Activated effector memory CD4-positive, alpha-beta T cell treated with anti-CD3 and anti-CD28 coated beads, Interleukin-2, amount 50 U/mL, for 16 hours (primary cell): ENCODE measurements at places on chromosomes 1 and 21.

GRCh38 chr1:232207073-232207866 lies 422.7 kb downstream of the SIPA1L2 start:
- DNase-seq = no peak

DNA sequence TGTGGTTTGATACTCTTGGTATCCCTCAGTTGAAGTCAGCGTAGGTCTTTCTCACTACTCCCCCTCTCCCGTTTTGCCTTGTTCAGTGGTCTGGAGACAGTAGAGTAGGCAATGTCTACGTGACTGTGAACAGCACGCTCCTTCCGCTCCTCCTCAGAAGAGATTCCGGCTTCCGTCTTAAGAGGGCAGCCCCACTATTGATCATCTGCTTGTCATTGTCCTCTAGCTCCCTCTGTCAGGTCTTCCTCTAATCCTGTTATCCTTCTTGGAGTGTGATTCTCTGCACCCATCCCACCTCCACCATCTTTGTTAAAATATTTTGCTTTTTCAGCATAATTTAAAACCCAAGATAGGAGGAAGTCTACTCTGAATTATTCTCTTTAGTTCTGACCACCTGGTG lies 129.9 kb upstream of the KCNK2 start:
- no peak for DNase-seq

GRCh38 chr21:15285556-15285955 lies 220.8 kb upstream of the NRIP1 start:
- DNase-seq = no peak

- no peak for DNase-seq
These were observed 57.8 kb upstream of the USP24 start for GRCh38 chr1:55272994-55273393.

GRCh38 chr1:39981945-39982344 lies 27.0 kb downstream of the MFSD2A start:
- no peak for DNase-seq

- no peak for DNase-seq
These were observed 77.6 kb downstream of the DDR2 start for GRCh38 chr1:162709870-162710269.

GRCh38 chr1:14142397-14143100 lies 442.6 kb downstream of the PRDM2 start:
- DNase-seq = no peak

- DNase-seq = no peak
These were observed 14.2 kb downstream of the MTOR start for GRCh38 chr1:11248169-11248568.

- no peak for DNase-seq
These were observed 17.7 kb downstream of the PPP2R5A start for GRCh38 chr1:212302745-212303383.

DNA sequence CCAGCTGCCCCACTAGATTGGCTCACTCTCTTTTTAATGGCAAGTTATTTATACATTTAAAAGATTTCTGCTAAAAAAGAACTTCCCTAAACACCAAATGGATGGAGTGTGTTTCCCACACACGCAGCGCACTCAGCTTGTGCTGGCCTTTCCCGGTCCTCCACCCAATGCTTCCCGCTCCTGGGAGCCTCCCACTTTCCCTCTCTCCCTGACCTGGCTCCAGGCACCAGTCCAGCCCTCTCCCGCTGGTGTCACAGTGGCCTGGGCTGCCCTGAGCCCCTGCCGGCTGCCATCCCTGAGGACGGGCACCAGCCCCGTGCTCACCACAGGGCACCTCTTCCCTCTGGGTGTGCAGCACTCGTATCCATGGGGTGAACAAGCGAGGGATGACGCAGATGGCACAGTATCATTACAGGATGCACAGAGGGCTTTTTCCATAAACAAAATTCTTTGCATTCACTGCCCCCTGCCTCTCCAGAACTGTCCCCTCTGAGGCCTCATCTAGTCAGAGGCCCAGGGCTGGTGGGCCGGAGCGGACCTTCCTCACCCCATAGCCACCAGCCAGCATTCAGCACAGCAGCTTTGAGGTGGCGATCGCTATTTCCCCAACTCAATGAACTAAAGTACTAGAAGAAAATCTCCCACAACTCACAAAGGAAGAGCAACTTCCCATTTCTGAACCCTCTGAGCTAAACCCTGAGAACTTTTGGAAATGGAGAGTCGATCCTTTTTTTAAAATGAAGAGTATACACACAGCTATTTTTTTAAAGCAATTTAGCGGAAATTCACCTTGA lies 68.5 kb downstream of the SLC37A1 start:
- peak; percentile 44 for DNase-seq

DNA sequence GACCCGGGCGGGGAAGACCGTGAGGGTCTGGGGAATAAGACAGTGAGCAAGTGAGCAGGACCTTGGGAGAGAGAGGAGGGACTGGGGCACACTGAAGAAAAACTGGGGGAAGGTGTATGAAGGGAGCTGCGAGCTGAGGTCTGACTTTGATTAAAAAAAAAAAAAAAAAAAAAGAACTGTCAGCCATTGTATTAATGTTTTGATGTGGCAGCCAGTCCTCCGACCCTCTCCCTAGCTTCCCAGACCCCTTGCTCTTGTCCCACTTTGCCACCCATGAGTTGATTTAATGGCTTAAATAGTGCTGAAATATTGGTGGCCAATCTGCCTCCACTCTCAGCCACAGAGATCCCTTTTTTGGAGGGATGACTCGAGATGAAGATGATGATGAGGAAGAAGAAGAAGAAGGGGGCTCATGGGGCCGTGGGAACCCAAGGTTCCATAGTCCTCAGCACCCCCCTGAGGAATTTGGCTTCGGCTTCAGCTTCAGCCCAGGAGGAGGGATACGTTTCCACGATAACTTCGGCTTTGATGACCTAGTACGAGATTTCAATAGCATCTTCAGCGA lies 652 bp downstream of the HAX1 start:
- no peak for DNase-seq

GRCh38 chr1:110309139-110309538 lies 30.0 kb upstream of the RBM15 start:
- no peak for DNase-seq

DNA sequence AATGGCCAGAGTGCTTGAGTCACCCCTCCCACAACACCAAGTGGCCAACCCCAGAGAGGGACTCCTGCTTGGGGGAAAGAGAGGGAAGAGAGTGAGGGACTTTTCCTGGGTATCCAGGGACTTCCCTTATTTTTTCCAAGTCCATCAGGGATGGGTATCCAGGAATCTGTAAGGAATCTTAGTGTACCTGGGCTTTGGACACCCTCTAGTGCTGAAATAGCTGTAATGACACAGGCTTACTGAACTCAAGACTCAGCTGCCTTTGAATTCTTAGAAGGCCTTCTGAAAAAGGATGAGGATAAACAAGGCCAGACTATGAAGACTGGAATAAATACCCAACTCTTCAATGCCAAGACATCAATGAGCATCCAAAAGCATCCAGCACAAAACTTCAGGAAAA lies 12.0 kb downstream of the TSHB start:
- no peak for DNase-seq

DNA sequence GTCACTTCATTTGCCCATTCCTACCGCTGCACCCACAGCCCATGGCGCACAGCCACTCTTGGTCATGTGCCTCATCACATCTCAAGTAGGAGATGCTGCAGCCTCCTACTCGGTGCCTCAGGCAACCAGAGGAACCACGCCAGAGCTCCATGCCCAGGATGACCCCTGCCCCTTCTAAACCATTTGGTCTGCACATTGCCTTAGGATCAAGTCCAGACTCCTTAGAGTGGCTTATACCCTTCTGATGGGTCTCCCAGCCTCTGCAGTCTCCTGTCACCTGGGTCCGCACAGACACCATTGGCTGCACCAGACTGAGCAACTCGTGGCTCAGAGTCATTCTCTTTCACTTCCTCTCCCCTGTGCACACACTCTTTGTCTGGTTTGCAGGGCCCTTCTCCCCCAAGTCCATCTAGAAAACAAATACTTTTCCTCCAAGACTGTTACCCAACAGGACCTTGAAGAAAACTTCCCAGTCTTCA lies 2.2 kb upstream of the ADORA3 start:
- peak; percentile 64 for DNase-seq

- no peak for DNase-seq
These were observed 1.8 kb upstream of the OR2T6 start for GRCh38 chr1:248373761-248374160.

- no peak for DNase-seq
These were observed 660 bp downstream of the CD1C start for GRCh38 chr1:158290321-158290844.

- no peak for DNase-seq
These were observed 10.5 kb downstream of the NDUFS5 start for GRCh38 chr1:39036678-39037077.

DNA sequence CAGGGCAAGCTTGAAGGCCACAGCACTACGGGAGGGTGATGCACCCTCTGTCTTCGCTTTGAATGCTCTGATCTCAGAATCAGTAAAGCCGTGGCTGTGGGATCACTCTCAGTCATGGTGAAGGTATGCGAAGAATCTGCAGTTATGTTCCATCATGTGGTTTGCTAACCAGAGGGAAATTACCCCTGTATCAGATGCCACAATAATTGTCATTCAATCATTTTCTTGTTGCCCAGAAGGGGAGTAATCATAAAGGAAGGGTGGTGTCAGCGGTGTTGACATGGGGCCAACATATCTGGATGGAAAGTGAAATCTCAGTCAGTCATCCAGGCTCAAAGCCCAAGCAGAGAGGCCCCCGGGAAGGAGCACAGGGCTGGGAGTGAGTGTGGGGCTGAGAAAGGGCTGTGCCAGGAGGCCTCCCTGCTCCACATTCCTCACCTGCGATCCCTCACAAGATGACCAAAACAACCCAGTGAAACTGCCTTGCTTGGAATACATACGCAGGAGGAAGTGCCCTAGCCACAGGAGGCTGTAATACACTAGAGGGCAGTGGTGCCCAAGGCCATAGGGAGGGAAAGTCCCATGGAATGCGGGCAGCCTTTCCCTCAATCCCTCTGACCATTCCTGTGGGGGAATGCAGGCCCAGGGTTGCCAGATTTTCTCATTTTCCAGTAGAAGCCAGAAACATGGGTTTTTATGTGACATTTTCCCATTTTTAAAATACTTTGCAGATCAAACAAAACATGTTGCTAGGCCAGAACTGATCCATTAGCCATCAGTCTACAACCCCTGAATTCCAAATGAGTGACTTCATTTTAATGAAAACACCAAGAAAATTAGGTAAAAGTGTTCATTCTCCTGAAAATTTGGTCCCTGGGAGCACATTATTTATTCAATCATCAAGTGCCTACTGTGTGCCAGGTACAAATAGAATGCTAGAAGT lies 95.7 kb upstream of the VANGL1 start:
- DNase-seq = no peak

DNA sequence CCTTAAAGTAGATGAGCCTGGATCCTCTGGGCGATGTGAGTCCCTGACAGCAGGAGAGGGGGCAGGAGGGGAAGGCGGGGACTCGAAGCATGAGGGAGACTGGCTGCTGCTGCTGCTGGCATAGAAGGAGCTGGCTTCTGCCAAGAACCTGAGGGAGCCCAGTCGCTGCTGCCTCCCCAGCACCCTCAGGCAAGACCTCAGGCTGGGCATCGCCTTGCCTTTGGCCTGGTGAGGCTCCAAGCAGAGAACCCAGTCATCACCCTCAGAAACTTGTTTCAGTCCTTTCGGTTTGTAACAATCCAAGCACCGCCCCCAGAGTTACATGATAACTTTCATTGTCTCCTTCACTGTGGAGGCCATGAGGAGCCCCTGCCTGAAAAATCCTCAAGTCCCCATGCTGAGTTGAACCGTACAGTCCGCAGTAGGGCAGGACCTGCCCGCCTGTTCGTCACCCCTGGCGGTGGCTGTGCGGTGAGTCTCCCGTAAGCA lies 38.8 kb downstream of the POFUT2 start:
- no peak for DNase-seq

DNA sequence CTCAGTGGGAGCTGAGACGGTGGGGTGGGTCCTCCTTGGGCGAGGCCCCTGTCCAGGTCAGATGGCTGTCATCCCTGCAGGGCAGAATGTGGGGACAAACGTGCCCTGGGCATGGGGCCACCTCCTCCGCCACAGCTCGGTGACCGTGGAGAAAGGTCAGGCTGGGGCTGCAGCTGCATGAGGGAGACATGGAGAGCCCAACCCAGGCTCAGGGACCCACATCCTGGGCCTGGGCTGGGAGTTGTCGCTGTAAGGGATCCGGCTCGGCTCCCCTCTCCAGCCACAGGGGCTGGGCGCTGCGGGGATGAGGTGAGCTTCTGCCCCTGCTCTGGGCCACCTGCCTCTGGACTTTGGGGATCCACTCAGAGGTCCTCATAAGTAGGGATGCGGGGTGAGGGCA lies 518 bp upstream of the PLCH2 start:
- DNase-seq = no peak

DNA sequence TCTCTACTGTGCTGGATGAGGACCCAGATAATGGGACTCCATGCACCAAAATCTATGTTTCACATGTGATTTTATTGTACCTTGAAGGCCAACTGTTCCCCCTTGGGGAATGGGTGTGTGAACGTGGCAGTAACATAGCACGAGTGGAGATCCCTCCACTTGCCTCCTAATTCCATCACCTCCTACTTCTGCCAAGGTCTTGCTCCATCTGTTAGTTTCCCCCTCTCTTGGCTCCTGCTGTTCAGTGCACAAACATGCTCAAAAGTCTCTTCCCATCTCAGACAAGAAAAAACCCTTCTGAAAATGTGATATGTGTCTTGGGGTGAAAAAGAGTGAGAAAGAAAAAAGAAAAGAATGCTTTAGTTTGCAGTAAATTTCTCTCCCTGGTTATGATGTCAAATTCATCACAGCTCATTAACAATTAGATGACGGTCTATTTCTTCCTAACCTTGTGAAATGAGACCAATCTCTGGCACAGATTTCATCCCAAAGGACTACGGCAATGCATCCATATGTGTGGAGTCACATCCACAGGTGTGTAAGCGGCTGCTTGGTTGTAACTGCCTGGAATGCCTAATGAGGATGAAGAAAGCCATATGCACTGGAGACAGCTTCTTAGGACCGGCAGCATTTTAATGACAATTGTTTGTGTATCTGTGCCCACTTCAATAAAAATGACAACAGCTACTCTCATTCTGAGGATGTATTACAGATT lies 79.3 kb upstream of the DIRAS3 start:
- no peak for DNase-seq

DNA sequence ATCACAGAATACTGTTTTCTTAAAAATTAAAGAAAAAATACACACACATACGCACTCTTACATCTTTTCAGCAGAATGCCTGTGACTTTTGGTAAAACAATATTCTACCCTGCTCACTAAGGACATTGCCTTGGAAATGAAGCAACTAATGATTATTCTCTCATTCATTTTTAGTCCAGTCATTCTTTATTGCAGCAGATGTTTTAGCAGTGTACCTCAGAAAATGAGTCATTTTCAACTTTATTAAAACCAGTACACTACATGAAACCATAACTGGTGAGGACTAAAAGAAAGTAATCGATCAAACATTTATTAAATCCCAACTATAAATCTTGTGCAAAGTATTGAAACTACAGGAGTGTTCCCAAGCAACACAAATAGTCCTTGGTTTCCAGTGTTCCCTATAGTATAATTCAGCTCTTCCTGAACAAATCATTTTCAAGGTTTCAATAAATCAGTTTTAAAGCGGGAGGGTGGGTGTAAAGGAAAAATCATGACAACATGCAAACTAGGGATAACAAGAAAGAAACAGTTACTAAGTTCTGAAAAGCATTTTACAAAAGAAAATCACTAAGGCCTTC lies 114.2 kb downstream of the ADGRL4 start:
- no peak for DNase-seq
